ENCODE measurements at places on chromosomes 16 and 17. TPM values are rescaled to one million over a fixed set of nuclear protein-coding genes. Genes with fewer than 3 reads are reported as not detected.

Gene APOH
- total RNA-seq = not detected

Gene LRRC36
- total RNA-seq = not detected

Gene TSPAN10
- 0.59 TPM for total RNA-seq

Gene ZNF319
- total RNA-seq = 3.1 TPM

Gene ACAP1
- 0.50 TPM for total RNA-seq

Gene MYLK3
- under 0.01 TPM for total RNA-seq

Gene CCL5
- total RNA-seq = not detected

Gene CCR7
- not detected for total RNA-seq

Gene CAPNS2
- total RNA-seq = not detected

Gene MRM1
- total RNA-seq = 9.4 TPM

Gene KRT9
- total RNA-seq = not detected

Gene SNX20
- not detected for total RNA-seq

Gene EEF2KMT
- 19.5 TPM for total RNA-seq

Gene CD300E
- not detected for total RNA-seq

Gene USP43
- 0.50 TPM for total RNA-seq

Gene TNP2
- not detected for total RNA-seq

Gene LPO
- total RNA-seq = not detected

All from bronchus fibroblast of lung (primary cell).